Muscle of back (tissue), 13 donors: ENCODE measurements at places on chromosomes 3 and 15.
A peak's percentile ranks its signal among the peaks of the same experiment; 100 is the strongest.

DNA sequence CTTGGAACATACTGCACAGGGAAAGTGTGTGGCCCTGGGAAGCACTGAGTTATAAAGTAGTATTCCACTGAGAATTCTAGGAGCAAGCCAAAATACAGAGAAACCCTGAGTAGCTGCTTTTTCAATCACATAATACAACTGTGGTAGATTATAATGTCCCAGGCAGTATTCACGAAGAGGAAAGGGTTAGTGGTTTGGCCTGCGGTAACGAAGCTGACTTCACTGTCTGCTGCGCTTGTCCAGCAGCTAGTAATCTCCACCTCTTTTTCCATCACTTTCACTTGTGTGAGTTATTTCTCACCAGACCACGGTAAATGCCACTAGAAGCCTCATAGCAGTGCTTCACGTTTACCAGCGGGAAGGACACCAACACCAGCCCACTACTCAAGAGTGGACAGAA, 34.4 kb downstream of the RPL39L start:
- DNase-seq: peak; percentile 92

GRCh38 chr3:31364711-31365110, 168.0 kb upstream of the STT3B start:
- DNase-seq: peak; percentile 56

DNA sequence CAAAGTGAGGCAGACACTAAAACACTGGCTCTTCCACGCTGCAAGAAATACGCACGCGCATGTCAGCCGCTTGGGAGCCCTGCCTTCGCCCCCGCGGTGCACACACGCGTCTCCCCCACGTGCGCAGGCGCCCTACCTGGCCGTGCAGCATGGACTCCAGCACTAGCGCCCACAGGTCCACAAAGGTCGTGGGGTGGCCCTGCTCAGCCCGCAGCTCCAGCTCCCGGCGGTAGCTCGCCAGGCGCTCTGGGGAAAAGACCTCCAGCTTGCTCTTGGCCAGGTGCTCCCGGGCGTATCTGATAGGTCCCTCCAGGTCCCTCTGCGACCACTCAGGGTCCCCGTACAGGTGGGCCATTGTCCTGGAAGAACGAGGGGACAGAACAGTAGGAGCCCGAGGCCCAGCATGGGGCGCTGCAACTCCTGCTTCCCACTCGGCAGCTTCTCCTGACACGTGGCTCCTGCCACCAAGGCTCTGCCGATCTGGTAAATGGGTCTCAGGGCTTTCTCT, 14.9 kb downstream of the PLA2G4D start:
- no peak for DNase-seq

- DNase-seq: no peak
These were observed 221.7 kb downstream of the CGGBP1 start for GRCh38 chr3:87837076-87837475.

- no peak for DNase-seq
These were observed 9.3 kb downstream of the ARPP19 start for GRCh38 chr15:52559575-52559974.

DNA sequence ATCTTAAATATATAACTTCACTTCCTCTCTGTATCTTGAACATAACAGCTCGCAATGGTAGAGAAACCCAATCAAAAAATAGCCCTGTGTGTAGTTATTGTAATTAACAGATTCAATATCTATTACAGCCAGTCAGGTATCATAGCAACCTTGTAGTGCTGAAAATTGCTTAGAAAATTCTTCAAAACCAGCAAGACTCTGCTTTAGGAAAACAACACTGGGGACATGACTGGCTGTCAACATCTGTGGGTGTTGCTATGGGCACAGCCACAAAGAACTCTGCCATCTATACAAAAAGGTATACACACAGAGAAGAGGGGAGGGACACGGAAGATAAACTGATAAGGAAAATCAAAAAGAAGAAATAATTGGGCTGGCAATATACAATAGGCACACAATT, 101.2 kb downstream of the WDR72 start:
- DNase-seq: no peak

DNA sequence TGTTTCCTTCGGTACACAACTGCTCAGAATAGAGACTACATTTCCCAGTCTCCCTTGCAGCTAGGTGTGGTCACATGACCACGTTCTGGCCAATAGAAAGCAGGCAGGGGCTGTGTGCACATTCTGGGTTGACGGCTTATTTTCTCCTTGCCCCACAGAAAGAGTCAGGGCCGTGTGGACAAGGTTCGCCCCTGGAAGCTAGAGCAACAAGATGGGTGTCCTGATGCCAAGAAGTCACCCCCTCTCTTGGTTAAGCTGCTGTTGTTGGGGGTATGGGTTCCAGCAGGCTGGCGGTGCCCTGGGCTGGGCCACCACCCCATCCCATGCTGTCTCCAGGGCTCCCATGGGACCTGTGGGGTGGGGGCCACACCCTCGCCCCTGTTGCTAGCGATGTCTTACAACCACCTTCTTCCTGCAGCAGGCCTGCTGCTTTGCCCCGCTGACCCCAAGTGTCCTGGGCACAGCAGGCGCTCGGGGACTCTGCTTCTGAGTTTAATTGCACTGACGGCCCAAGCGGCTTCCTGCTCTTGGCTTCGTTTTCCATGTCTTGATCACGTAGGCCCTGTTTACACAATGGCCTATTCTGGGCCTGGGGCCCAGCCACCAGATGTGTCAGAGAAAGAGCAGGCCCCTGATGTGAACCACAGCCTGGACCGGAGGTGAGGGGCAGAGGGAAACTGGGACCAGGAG, 24.9 kb downstream of the ABTB1 start:
- DNase-seq: peak; percentile 92

DNA sequence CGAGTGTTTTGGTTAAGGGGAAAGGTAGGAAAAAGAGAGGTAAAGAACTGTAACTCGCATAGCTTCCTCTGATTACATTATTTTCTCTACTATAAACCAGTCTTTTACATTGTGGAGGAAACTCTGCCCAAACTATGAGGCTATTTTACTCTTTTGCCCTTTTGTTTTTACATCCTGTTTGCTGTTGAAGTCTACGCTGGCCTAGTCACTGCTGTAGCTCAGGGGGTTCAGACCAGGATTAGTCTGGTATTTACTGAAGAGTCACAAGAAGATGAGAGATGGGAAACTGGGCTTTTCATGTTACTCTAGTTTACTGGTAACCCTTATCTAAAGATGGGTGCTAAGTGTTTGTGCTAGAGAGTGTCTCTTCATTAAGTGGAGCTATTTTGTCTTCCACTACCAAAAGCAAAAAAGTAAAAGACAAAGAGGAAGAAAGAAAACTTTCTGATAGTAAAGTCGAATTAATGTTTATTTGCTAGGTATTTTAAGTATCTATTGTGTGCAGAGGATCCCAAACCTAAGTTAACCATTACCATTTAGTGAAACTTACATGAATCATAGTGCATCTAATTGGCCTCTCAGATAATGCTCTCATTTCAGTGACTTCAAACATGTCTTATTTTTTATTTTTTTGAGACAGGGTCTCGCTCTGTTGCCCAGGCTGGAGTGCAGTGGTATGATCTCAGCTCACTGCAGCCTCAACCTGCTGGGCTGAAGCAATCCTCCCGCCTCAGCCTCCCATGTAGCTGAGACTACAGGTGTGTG, 10.9 kb downstream of the RARB start:
- no peak for DNase-seq

DNA sequence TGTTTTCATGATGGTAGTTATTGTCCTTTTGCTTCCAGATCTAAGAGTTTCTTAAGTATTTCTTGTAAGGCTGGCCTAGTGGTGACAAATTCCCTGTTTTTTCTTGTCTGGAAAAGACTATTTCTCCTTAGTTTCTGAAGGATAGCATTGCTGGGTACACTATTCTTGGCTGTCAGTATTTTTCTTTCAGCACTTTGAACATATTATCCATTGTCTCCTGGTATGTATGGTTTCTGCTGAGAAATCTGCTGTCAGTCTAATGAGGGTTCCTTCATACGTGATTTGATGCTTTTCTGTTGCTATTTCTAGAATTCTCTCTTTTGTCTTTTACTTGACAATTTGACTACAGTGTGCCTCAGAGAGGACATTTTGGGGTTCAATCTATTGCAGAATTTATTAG, 134.3 kb downstream of the CGGBP1 start:
- no peak for DNase-seq

GRCh38 chr3:124676236-124676635, 54.0 kb upstream of the UMPS start:
- no peak for DNase-seq

GRCh38 chr3:28039829-28040228, 201.6 kb upstream of the CMC1 start:
- no peak for DNase-seq

DNA sequence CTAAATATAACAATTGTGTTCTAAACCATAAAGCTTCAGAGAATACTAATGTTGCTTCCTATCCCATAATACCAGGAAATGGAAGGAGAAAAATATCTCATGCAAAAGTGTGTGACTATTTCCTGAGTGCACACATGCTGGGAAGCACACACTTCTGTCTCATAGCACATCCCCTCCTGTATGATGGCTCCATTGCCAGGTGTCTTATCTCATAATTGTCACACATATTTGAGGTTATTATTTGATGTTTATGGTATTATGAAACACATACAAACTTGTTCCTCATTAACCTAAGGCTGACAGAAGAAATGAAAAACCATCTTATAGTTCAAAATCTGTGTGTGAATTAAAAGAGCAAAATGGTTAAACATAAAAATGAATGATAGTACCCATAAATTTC, 65.4 kb downstream of the SERP1 start:
- no peak for DNase-seq

DNA sequence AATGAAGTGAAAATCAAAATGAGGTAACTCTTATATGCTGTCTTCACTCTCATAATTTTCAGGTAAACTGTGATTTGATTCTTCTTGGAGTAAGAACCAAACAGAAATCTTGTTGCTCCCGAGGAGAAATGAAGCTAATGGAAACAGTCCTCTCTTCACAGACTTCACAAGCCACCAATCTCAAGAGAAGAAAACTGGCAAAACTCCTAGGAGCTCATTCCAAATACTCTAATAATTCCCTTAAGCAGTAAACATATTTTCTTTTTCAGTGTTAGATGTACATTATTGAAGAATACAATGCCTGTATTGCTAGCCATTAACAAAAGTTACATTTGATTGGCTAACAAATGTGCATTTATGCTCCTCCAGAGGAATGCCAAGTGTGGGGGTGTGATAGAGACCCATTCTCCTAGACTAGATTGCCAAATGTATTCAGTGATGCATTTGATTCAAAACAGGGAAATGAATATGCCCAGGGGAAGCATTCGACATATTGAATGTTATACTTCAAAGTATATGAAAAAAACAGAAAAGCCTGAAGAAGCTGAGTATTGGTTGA, 11.8 kb upstream of the RIOX2 start:
- peak; percentile 93 for DNase-seq
